Activated T-helper 9 cell treated with anti-CD3 and anti-CD28 coated beads, Interleukin-2, amount 50 U/mL, for 16 hours (primary cell): ENCODE measurements at places on chromosomes 2 and 18.

- DNase-seq, result peak; percentile 39
Measured at GRCh38 chr18:45910405-45911023, 56.6 kb downstream of the EPG5 start.

GRCh38 chr18:35355140-35355618 is 11.0 kb upstream of the ZNF24 start:
- DNase-seq, result peak; percentile 31

- DNase-seq, result no peak
Measured at GRCh38 chr2:9720352-9721093, 89.7 kb upstream of the YWHAQ start.

DNA sequence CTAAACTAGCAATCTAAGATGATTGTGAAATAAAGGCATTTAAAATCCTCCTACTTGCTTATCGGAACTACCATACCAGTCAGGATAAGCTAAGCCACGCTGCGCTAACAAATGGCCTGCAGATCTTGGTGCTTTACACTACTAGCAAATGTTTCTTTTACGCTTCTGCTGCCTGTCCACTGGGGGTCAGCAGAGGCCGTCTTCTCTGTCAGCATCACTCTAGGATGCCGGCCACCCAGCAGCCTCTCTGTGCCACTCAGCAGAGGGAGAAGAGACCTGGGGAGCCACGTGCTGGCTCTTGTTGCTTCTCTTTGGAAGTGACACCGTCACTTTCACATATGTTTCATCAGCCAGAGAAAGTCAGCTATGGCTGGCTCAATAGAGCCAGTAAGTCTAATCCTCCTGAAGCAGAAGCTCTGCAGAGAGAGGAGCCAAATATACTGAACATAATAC is 36.6 kb downstream of the COPS8 start:
- DNase-seq, result peak; percentile 9

GRCh38 chr2:10265329-10266132 is 37.2 kb upstream of the HPCAL1 start:
- no peak for DNase-seq

GRCh38 chr18:51191128-51191717 is 6.3 kb downstream of the MEX3C start:
- no peak for DNase-seq

GRCh38 chr2:240565333-240566202 is 2.7 kb upstream of the RNPEPL1 start:
- peak; percentile 89 for DNase-seq

DNA sequence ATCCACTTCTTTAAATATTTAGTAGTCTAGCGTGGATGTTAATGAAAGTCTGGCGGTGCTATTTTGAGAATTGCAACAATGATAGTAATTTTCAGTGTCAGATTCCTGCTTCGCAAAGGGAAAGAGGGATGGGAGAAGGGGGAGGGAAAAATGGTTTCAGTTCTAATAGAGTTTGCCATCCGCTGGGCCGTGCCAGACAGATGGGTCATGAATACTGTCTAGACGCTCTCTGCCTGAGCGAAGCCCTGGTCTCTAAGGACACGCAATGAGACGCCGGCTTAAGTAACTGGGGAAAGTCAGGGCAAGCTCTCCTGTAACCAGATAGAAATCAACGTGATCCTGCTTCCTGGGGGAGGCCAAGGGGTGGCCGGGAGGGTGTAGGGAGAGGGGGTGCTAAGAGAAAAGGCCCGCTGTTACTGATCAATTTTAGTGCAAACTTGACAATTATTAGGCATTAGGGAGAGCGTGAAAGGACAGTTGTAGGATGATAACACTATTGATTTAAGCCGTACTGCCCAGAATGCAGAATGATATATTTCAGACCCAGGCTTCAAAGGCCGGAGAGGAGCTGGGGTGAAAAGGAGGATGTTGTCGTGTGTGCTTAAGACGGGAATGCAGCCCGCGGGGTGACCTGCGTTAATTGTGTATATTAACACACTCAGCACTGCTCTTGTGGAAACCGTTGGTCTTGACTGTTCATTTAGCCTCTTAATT is 229.2 kb downstream of the LDLRAD4 start:
- no peak for DNase-seq

DNA sequence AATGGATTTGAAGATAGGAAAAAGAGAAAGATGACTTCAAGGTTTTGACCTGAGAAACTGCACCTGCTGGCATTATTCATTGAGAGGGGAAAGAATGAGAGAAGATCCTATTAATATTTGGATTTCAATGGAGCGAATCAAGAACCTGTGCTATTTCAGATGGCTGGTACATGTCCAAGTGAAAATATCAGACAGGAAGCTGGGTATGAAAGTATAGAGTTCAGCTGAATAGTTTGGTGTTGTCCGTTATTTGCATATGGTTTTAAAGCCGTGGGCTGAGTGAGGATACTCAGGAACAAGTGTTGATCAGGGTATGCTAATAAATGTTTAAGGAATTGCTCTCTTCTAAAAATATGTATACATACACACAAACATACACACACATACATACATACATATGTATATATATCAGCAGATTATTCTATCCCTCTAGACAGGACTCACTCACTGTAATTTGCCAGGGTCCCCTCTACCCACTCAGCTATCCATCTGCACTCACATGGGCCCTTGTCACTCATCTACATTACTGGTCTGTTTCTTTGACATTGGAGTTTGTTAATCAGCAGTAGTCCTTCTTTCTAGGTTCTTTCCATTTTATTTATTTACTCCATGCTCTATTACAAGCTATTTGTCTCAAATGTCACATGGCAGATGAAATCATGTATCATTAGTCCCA is 33.9 kb upstream of the IKZF2 start:
- DNase-seq, result no peak

GRCh38 chr2:101793277-101793969 is 95.9 kb downstream of the MAP4K4 start:
- no peak for DNase-seq

GRCh38 chr2:168371273-168372019 is 84.6 kb upstream of the CERS6 start:
- DNase-seq, result no peak

GRCh38 chr2:101442667-101443061 is 32.2 kb downstream of the RFX8 start:
- DNase-seq, result no peak

DNA sequence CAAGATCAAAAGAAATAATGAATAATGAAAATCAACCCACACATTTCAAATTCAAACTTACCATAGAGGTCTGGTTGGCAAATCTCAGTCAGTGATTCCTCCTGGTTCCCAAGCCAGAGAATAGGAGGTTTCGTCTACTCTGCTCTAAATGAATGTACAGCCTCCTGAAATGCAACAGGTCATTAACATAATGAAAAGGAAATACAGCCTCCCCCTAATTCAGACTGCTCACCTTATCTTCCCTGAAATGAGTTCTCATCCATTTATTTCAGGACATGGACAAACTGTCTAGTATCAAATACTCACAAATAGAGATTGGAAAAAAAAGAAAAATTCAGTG is 43.4 kb upstream of the CYTIP start:
- DNase-seq, result no peak

GRCh38 chr2:100782380-100782878 is 37.5 kb upstream of the NPAS2 start:
- DNase-seq, result no peak

GRCh38 chr2:32384529-32384928 is 27.7 kb downstream of the BIRC6 start:
- DNase-seq, result no peak

DNA sequence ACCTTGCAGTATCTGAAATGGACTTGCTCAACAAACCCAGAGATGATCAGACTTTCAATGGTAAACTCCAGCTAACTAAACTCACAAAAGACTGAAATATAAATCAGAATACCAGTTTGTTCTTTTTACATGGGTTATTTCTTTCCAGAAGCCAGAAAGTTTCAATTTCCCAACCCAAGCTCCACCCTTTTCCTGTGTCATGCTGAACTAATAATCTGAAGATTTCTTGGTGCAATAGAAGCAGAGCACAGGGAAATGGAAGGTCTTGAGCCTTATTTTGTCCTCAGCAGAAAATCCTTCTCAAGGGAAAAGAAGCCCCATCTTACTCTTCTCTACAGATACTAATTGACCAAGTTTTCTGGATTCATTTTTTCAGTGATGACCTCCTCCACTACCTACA is 93.3 kb upstream of the PAPOLG start:
- DNase-seq, result no peak

GRCh38 chr2:72117718-72118117 is 29.9 kb downstream of the CYP26B1 start:
- no peak for DNase-seq

DNA sequence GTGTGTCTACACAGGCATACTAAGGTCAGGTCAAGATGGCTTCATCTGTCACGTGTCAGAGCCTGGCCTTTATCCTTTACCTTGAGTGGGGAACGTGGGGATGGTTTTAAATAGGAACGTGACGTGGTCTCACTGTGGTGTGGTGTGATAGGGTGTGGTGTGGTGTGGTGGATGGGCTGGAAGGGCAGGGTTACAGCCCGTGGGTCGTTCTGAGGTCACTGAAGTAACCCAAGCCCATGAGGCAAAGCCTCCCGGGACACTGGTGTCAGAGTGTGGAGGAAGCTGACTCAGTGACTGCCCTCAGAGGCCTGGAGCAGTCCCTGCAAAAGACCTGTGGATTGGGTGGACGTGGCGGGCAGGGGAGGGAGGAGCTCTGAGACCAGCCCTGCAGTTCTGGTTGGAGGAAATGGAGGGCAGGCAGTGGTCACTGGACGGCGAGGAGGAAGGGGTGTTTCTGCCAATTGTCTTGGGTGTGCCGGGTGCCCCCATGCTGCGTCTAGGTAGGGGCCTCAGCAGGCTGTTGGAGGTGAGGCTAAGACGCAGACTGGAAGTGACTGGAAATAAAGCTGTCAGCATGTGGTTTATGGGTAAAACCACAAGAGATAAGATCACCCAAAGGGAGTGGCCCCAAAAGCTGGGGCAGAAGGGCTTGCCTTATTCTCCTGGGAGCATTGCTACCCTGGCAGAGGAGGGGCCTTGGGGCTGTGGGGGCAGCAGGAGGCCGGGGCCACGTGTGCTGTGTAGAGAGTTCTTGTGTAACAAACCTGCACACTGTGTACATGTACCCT is 84.8 kb downstream of the SH3RF3 start:
- peak; percentile 19 for DNase-seq

- DNase-seq, result no peak
Measured at GRCh38 chr2:47833516-47833968, 50.6 kb downstream of the MSH6 start.

GRCh38 chr2:71498261-71498701 is 44.9 kb downstream of the DYSF start:
- DNase-seq, result no peak

DNA sequence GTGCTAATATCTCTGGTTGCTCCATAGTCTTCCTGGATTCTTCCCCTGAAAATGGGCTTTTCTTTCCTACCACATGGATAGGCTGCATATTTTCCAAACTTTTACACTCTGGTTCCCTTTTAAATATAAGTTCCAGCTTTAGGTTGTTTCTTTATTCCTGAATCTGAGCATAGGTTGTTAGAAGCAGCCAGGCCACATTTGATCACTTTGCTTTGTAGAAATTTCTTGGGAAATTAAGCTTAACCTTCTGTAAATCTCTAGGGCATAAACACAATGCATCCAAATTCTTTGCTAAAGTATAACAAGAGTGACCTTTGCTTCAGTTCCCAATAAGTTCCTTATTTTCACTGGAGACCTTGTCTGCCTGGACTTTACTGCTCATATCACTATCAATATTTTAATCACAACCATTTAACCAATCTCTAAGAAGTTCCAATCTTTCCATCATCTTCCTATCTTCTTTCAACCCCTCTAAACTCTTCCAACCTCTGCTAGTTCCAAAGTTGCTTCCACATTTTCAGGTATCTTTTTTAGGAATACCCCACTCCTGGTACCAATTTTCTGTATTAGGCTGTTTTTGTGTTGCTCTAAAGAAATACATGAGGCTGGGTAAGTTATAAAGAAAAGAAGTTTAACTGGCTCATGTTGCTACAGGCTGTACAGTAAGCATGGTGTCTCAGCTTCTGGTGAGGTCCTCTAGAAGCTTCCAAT is 389.6 kb upstream of the HS6ST1 start:
- DNase-seq, result no peak

GRCh38 chr2:215002500-215002899 is 135.9 kb downstream of the ABCA12 start:
- DNase-seq, result no peak
